ENCODE measurements at places on chromosomes 7 and 10.

DNA sequence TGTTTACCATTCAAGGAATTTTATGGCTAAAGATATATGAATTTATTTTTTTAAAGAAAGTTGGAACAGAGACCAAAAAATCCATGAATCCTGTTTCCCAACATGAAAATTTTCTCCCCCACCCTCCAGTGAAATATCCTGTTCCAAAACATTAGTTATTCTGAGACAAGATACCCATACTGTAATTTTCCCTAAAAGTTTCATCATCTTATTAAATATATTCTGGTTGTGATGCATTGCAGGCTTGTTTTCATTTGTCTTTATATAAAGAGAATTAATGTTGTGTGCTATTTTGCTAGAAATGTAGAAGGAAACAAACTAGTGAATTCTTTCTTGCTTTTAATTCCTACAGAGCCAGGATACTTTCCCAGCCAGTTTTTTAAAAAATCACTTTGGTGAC is 106.6 kb downstream of the EXOC4 start:
- no peak for DNase-seq

DNA sequence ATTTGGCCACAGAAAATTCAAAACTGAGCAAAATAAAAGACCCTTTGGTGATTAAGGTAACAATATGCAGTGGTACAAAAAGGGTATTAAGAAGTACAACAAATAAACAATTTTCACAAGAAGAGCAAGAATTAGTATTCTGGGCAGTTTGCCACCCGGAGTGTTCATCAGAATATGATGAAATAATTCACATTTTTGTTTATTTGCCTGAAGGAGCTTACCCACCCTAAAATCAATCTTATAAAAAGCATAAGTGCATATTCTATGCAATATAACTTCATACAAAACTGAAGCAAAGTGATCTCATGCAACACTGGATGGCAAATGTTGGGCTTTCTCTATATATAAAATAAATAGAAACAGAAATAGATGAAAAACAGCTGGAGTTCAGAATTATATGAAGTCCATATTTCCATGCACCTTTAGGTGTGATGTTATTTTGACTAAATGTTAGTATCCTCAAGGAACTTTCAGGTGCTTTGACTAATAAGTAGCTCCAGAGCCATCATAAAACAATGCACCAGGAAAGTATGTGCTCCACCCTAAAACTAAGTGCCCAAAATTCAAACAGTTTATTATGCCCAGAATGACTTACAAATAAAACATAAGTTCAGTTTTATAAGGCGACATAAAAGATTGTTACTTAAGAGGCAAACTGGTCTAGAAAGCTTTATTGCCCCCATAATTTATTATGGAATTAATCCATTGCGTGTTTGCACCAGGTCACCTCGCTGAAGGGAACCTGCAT is 474.3 kb downstream of the SEMA3D start:
- DNase-seq = no peak

DNA sequence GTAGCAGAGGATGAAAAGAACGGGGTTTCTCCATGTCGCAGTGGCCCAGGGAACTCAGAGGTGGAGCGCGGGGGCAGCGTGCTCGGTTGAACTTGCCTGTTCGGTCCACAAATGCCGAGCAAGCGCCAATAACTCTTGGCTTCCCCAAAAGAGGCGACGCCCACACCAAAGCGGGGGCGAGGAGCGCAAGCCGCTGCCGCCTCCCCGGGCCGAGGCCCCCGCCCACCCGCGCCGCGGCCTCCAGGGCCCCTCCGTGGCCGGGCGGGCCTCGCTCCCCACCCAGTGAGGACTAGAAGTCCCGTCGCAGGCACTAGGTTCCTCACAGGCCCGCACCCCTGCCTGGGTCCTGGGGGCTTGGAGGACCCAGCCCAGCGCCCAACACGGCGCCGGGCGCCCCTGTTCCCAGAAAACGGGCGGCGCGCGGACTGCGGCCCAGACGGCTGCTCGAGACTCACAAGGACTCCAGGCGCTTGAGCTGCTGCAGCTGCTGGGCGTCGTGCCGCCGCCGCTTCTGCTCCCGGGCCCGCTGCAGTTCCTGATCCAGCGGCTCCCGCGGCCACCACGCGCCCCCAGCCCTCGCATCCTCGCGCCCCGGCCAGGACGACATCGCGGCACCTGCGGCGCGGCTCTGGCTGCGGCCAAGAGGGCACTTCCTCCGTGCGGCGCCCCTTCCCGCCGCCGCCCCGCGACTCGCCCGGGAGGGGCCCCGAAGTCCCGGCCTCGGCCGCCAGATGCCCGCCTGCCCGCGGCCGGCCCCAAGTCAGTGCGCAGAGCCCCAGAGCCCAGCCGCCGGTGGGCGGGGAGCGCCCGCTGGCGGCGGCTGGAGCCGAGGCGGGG is 14.6 kb upstream of the FKBP9 start:
- peak; percentile 59 for DNase-seq

DNA sequence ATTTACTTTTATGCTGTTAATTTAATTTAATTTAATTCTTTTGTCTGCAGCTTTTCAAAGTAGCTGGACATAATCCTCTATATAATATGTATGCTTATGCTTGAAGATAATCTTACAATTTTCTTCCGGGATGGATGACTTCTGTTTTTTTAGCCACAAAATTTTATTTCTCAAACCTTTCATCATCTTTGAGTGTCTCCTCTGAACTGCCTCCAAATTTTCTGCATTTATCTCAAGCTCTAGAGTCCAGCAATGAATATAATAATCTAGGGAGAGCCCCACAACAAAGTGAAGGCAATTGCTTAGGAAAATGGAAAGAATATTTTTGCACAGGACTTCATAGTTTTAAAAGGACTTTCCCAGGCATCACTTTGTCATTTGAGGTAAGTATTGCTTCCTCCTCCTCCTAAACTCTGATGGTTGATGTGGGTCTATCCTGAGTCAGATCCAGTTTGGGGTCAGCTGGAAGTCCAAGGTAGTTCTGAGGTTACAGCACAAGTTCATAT is 53.7 kb upstream of the FAM3C start:
- DNase-seq = no peak

- DNase-seq = no peak
Measured at GRCh38 chr10:3408603-3409365, 236.2 kb upstream of the PITRM1 start.

- DNase-seq = no peak
Measured at GRCh38 chr7:40634118-40634517, 499.3 kb downstream of the SUGCT start.

GRCh38 chr10:110456523-110457091 is 41.1 kb upstream of the DUSP5 start:
- DNase-seq = no peak

DNA sequence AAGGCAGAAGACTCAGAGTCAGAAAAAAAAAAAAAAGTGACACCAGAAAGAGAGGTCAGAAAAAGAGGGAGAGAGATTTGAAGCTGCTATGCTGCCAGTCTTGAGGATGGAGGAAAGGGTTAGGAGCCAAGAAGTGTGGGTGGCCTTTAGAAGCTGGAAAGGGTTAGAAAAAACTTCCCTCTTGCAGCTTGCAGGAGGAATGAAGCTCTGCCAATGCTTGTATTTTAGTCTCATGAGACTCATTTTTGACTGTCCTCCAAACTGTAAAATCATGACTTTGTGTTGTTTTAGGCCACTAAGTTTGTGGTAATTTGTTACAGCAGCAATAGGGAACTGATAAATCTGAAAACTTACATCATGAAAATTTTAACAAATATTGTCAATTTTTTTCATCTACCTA is 127.7 kb upstream of the NOBOX start:
- no peak for DNase-seq

GRCh38 chr7:68030530-68030929 is 1033.9 kb downstream of the TYW1 start:
- DNase-seq = no peak

GRCh38 chr10:106111246-106111645 is 1053.3 kb downstream of the SORCS1 start:
- no peak for DNase-seq

DNA sequence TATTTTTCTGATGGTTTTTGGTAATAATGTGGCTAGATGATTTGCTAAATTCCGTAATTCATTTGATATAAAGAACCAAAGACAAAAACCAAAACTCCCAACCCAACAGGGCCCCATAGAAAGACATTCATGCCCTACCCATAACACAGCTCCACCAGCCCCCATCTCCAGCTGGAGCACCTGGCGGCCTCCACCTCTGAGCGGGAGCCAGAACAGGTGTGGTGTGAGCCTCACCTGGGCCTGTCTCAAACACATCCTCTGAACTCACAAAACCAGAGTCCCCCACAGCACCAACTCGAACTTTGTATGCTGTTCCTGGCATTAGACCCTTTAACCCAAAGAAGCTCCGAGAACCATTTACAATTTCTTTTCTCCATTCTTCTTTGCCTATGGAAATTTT is 36.5 kb upstream of the LAMB4 start:
- no peak for DNase-seq

DNA sequence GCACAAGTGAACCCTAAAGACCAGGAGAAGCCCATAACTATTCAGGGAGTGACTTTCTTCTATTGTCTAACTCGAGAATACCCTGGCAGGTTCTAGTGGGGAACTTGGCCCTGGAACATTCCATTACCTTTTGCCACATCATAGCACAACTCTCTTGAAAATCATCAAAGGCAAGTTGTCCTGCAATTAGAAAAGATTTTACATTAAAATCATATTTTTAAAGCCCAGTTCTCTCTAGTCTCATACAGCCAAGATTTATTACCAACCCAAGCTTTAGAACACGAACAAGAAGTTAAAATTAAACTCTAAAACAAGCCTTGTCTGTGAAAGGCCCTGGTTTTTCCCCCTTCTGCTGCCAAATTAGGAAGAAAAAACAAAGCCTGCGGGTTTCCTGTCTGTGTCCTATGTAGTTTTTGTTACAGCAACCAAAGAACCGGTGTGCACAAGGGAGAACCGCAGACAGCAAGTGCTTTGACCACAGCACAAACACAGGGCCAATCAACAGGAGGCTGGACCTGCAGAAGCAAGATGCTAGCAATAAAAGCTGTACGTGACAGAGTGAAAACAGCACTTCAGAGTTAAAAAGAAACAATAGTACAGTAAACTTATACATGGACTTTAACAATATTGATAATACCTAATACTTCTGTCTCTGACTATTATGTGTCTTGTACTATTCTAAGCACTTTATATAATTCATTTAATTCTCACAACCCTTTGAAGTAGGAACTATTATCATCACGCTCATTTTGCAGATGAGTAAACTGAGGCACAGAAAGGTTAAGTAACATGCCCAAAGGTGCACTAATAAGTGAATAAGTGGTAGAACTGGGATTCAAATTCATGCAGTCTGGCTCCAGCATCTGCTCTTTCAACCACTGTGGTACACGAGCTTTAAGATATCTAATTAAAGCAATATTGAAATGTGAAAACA is 65.8 kb downstream of the STK17A start:
- no peak for DNase-seq

DNA sequence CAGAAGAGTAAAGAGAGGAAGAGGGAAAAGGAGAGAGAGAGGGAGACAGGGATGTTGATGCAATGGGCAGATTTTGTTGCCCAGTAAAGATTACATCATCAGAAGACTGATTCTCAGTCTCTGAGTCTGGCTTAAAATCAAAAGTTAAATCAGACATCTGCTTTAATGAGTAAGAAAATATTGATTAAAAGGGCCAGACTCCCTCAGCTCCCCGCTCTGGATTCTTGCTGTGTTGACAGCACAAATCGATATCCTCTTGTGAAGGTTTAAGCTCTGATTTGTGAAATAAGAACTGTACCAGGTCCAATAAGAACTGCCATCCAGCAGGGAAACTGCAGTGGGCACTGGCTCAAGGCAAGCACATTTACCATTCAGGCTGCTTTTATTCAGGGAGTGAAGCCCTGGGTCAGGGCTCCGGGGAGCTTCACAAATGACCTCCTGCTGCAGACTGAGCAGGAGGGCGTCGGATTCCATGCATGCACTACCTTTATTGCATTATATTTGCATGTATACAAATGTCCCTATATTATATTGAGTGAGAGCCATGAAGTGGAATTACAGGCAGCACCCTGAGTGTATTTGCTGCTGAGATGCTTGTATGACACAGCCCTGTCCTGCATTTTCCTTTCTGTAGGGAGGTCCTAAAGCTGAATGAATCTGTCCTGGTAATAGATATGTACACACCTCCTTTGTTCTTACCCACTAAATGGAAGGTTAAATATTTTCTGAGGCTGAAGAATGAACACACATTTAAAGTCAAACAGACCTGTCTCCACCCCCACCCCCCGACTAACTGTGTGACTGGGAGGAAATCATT is 401.5 kb downstream of the REEP3 start:
- DNase-seq = no peak

DNA sequence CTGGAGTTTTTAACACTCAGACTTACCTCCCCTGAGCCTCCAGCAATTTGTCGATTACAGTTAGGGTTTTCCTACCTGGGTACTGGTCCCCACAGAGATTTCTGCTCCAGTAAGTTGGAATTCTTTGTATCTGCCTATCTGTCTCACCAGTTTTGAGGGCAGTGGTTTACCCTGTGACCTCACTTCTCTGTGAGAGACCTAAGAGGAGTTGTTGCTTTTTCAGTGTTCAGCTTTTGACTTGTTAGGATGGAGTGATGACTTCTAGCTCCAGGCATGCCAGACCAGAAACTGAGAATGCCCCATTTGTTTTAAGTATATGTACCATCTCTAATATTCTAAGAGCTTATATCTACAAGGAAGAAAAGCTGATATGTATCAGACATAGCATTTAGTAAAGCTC is 42.9 kb downstream of the CSGALNACT2 start:
- DNase-seq = no peak

- DNase-seq = no peak
Measured at GRCh38 chr10:110547139-110547761, 20.2 kb upstream of the SMC3 start.

GRCh38 chr10:68537796-68538195 is 10.5 kb upstream of the SLC25A16 start:
- DNase-seq = no peak

DNA sequence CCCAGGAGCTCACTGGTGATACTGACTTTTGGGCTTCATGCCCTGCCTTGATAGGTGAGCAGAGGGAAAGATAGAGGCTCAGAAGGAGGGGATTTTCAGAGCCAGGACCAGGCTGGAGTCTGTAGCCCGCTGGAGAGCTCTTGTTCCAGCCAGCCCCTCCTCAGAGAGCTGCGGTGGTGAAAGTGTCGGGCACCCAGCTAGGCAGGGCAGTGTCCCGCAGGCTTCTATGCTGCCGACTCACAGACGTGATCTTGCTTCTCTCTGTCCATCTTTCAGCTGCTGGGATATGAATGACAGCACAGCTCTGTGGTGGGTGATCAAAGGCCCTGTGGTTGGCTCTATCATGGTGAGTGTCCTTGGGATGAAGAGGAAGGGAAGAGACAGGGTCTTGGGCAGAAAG is 35.2 kb downstream of the ADCYAP1R1 start:
- DNase-seq = no peak

DNA sequence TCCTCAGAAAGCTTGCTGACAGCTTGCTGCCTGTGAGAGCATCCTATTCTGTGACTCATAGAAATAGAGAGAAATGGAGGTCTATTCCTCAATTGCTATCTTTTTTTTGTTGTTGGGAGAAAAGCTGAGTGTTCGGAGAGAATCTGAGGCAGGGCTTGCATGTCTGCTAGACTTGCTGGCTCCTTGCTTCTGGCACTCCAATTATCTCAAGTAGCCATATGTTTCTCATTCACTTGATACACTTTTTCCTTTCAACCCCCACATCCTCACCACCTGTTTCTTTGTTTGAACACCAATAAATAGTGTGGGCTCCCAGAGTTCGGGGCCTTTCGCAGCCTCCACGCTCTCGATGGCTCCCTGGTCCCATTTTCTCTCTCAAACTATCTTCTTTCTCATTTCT is 172.2 kb downstream of the SH2D4B start:
- DNase-seq = no peak

- no peak for DNase-seq
Measured at GRCh38 chr7:50608196-50608906, 43.1 kb upstream of the DDC start.
